Activated CD4-positive, alpha-beta T cell treated with anti-CD3 and anti-CD28 coated beads, Interleukin-2, amount 10 ng/mL, durations not matched to agents 24 days and 14 days (primary cell): ENCODE measurements at places on chromosomes 6 and 20. TPM values are rescaled to one million over a fixed set of nuclear protein-coding genes. Genes with fewer than 3 reads are reported as not detected.

Gene PRR18
- not detected in 2 replicates for total RNA-seq

Gene TMEM200A
- 1.3 and 1.6 TPM in 2 replicates for total RNA-seq

Gene HUS1B
- total RNA-seq, result 2.1 and 3.3 TPM in 2 replicates

Gene BPIFA1
- total RNA-seq, result not detected in 2 replicates

Gene HLA-DPA1
- 38.5 and 42.6 TPM in 2 replicates for total RNA-seq

Gene STX11
- total RNA-seq, result 15.5 and 15.6 TPM in 2 replicates

Gene ABCF1
- total RNA-seq, result 123 and 125 TPM in 2 replicates

Gene EDN1
- 0.26 TPM in 1 of 2 replicates, not detected in the other for total RNA-seq

Gene AKAP7
- total RNA-seq, result 3.2 and 4.1 TPM in 2 replicates

Gene SNPH
- 1.7 and 1.8 TPM in 2 replicates for total RNA-seq

Gene RAD21L1
- not detected in 2 replicates for total RNA-seq

Gene RIN2
- not detected in 2 replicates for total RNA-seq

Gene IPCEF1
- 0.97 and 1.5 TPM in 2 replicates for total RNA-seq

Gene GSTA2
- not detected in 2 replicates for total RNA-seq

Gene SMLR1
- total RNA-seq, result not detected in 2 replicates

Gene PDYN
- total RNA-seq, result not detected in 2 replicates

Gene OGFR
- total RNA-seq, result 49.1 and 54.6 TPM in 2 replicates

Gene TFEB
- 14.1 and 14.9 TPM in 2 replicates for total RNA-seq

Gene SCRT2
- not detected in 2 replicates for total RNA-seq

Gene HSPA12B
- total RNA-seq, result not detected in 2 replicates

Gene CRISP3
- total RNA-seq, result not detected in 2 replicates

Gene SLC12A5
- not detected in 2 replicates for total RNA-seq

Gene CGA
- not detected in 2 replicates for total RNA-seq

Gene C20orf202
- 0.12 TPM in 1 of 2 replicates, not detected in the other for total RNA-seq

Gene SLC52A3
- not detected in 2 replicates for total RNA-seq

Gene OOEP
- total RNA-seq, result 0.47 TPM in 2 replicates

Gene PRDM13
- 0.05 TPM in 1 of 2 replicates, not detected in the other for total RNA-seq

Gene BMP5
- total RNA-seq, result not detected in 2 replicates

Gene SAMD3
- 2.1 and 2.5 TPM in 2 replicates for total RNA-seq

Gene IRAK1BP1
- 3.4 and 3.6 TPM in 2 replicates for total RNA-seq

Gene ZBTB12
- 3.7 and 4.6 TPM in 2 replicates for total RNA-seq

Gene UST
- 0.70 and 0.90 TPM in 2 replicates for total RNA-seq

Gene KCNK16
- total RNA-seq, result not detected in 2 replicates

Gene TFAP2A
- not detected in 2 replicates for total RNA-seq

Gene NCOA6
- 25.1 and 26.8 TPM in 2 replicates for total RNA-seq

Gene PKHD1
- not detected in 2 replicates for total RNA-seq

Gene TRIM31
- total RNA-seq, result 0.09 TPM in 1 of 2 replicates, not detected in the other

Gene THBD
- not detected in 2 replicates for total RNA-seq

Gene FAM184A
- total RNA-seq, result 7.5 and 9.0 TPM in 2 replicates

Gene LCA5
- total RNA-seq, result 0.05 and 0.07 TPM in 2 replicates
